ENCODE measurements at places on chromosomes 6 and 20. TPM values are rescaled to one million over a fixed set of nuclear protein-coding genes. Genes with fewer than 3 reads are reported as not detected.

The TRPC4AP gene
- total RNA-seq, result 43.2 TPM

DNA sequence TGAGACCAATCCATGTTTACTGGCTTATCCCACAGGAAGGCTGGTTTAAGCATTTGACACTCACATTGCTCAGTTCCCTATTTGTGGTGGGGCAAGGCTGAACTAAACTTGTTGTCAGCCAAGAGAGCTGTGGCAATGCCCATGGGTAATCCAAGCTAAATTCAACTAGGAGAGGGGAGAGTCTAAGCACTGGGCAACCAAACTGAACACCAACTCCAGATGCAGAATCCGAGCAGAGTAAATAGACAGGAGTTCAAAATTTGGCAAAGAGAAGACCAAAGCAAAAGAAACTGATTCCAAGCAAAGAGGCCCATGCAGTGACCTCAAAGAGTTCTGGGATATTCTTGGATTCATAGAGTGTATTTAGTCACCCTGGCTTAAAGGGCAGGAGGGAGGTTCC, 106.5 kb upstream of the NT5E start:
- H3K4me3 ChIP-seq, result no peak overlapping the region
- no peaks in the 10 kb centered on the region for H3K4me1 ChIP-seq
- DNase-seq, result no peak
- H3K27ac ChIP-seq, result no peak overlapping the region

DNA sequence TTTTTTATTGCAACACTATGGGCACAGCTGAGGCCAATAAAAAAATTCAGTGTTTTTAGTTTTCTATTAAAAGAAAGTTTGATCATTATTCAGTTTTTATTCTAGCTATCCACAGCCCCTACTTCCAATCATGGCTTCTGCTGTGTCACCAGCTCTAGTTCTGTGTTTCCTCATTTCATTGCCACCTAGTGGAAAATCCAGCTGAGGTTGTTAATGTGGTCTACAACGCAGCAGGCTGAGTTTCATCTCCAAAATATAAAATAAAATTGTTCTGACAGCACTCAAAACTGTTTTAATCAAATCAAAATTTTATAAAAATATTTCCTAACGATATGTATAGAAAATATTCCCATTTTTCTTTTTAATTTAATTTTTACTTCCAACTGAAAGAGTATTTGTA, 13.6 kb downstream of the COL9A1 start:
- no peak overlapping the region for H3K4me3 ChIP-seq
- no peak overlapping the region for H3K27ac ChIP-seq
- DNase-seq, result no peak
- H3K36me3 ChIP-seq, result no peaks in the 10 kb centered on the region
- peaks cover 20% of the 10 kb centered on the region for H3K27me3 ChIP-seq
- no peaks in the 10 kb centered on the region for H3K4me1 ChIP-seq

The APMAP gene
- 44.0 TPM for total RNA-seq

- peaks cover 2% of the 10 kb centered on the region for H3K4me1 ChIP-seq
- no peak for DNase-seq
- H3K27me3 ChIP-seq, result no peaks in the 10 kb centered on the region
- H3K4me3 ChIP-seq, result no peak overlapping the region
Measured at GRCh38 chr6:44696686-44697085, 309.2 kb downstream of the CDC5L start.

DNA sequence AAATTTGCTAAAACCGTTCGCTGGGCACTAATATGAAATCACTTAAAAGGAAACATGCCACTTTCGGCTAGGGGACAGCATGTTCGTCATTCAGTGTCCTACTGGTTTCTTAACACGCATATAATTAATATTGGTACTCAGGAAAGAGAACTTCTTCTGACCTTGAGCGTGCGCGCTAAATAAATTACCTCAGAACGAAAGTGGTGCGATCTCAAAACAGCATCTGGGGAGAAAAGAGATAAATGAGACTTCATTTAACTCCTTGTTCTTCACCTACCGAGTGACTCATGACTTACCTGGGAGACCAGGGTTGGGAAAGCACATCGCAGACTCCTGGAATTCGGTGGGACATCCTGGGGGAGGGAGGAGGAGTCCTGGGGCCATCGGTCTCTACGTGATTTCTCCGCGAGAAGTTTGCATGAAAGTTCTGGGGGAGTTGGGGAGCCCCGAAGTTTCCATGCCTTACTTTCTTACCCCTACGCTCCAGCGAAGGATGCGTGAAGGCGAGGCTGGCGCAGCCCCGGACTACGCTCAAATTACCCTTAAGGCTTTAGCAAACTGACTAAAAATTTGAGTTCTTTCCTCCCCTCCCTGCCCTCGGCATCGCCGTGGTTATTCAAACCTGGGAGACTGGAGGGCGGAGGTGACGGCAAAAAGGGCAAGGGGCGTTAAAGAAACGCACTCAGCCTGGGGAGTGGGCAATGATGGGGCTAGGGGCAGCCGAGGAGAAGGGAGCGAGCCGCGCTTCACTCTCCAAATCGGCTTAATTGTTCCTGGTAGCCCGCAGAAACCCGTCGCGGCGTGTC, 1.1 kb upstream of the BEND6 start:
- no peaks in the 10 kb centered on the region for H3K36me3 ChIP-seq
- H3K27me3 ChIP-seq, result peaks cover 60% of the 10 kb centered on the region
- peak; percentile 30 for DNase-seq
- H3K27ac ChIP-seq, result no peak overlapping the region
- peaks cover 21% of the 10 kb centered on the region for H3K4me1 ChIP-seq
- H3K4me3 ChIP-seq, result peak overlapping the region; percentile 75
